ENCODE measurements at places on chromosomes 6 and 20.

GRCh38 chr20:17654649-17655285 lies 27.3 kb downstream of the RRBP1 start:
- DNase-seq, result peak; percentile 11

DNA sequence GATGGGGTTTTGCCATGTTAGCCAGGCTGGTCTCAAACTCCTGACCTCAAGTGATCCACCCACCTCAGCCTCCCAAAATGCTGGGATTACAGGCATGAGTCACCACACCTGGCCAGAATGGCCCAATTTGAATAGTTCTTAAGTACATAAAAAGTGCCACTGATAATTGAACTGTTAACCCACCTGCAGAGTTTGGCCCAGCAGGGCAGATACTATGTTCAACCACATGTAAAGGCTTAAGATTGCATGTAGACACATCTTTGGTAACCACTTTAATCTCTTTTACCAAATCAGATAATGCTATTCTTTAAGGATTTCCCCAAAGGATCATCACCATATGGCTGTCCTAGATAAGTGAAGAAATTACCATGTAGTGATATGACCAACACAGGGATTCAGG lies 21.3 kb upstream of the SGK1 start:
- no peak for DNase-seq

GRCh38 chr6:135938576-135939207 lies 87.2 kb downstream of the PDE7B start:
- no peak for DNase-seq

GRCh38 chr6:115908906-115909559 lies 151.7 kb downstream of the FRK start:
- DNase-seq, result no peak

- peak; percentile 37 for DNase-seq
Observed at GRCh38 chr6:37822851-37823682, 3.5 kb downstream of the ZFAND3 start.

- DNase-seq, result no peak
Observed at GRCh38 chr6:81413306-81413705, 339.2 kb downstream of the TENT5A start.

DNA sequence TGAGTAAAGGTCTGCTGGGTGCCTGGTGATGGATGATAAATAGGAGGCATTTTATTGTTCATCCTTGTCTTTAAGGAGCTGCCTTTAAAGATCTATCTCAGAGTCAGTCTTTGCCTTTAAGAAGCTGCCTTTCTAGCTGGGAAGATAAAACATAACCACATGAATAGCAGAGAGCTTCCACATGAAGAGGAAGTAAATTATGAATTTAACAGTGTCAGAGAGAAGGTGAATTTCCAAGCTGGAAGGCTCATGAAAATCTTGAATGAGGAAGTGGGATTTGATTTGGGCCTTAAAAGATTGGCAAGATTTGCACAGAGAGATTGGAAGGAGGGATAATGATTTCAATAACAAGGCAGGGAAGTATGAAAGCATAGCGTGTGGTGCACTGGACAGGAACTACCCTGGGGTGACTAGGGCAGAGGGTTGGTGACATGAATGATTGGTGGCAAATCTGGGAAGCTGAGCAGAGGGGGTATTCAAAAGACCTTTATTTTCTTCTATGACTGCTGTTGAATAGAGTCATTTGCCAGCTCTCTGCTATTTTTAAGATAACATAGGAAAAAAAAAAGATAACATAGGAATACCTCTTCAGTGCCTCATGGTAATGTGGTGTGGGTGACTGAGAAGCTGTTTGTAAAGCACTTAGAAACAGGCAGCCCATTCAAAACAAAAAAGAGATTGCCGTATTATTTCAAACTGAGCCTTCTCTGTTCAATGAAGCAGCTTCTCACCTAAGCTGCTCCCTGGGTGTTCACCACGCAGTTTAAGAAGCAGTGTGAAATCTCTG lies 591.6 kb downstream of the PKHD1 start:
- DNase-seq, result no peak

DNA sequence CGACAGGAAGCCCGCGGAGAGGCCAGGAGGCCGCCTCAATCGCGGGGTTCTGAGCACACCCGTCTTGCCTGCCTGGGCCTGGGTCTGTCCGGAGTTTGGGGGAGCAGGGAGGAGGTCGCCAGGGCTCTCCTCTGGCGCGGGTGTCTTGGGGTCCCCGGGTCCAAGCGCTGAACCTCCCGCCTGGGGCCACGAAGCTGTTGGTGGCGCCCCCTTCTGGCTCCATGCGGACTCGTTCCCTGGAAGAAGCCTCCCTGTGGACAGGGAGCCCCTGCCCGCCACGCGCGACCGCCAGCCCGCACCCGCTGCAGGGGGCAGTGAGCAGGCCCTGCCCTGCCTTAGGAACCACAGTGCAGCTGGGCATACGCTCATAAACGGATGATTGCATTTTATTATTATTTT lies 44.7 kb downstream of the MCUR1 start:
- no peak for DNase-seq

- no peak for DNase-seq
Observed at GRCh38 chr20:63917811-63918210, 22.9 kb downstream of the DNAJC5 start.

- DNase-seq, result peak; percentile 82
Observed at GRCh38 chr6:26021350-26022131, 58.9 kb downstream of the TRIM38 start.

DNA sequence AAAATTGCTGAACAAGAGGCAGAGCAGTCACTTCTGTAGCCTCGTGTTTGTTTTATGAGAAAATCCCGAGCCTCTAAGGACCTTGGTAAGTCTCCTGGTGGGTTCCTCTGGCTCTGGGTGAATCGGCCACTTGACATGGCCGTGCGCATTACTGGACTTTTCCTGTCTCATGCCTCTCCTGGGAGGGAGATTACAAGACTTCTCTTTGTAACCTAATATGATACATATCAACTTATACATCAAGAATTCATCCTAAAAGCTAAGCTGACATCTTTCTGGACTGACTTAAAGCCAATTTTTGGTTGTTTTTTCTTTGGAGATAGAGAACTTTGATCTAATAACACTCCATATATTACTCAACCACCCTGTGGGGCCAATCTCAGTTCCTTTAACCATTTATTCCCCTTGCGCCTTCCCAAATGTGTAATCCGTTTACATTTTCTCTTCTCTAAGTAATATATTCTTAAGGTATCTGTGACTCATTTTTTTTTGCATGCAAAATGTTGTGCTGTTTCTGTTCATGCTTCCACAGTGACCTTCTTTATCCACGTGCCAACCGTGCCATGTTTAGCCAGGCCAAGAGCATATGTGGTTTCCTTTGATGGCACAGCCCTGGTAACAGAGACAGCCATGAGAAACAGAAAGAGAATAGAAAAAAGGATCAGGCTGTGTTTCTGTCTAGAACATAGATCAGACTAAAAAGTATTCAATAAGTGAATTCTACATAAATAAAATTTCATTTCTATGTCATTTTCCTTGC lies 47.5 kb upstream of the JAG1 start:
- no peak for DNase-seq

DNA sequence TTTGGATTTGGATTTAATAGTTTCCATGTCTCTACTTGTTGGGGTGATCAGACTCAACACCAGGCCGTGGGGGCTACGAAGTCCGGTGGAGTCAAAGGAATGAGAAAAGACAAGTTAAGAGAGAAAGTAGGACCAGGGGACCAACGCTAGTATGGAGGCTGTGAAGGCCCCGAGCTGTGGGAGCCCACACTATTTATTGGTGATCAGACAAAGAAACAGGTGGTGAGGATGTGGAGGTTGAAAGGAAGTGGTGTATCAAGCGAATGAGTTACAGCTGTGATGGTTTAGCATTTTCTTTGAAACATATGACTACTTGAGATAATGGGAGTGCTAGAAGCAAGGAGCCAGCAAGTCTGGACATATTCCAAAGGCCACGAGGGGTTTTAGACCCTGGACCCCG lies 62.4 kb downstream of the AKAP7 start:
- no peak for DNase-seq

GRCh38 chr6:8637896-8638597 lies 202.7 kb upstream of the SLC35B3 start:
- no peak for DNase-seq

- no peak for DNase-seq
Observed at GRCh38 chr20:22418738-22419137, 165.6 kb downstream of the FOXA2 start.

DNA sequence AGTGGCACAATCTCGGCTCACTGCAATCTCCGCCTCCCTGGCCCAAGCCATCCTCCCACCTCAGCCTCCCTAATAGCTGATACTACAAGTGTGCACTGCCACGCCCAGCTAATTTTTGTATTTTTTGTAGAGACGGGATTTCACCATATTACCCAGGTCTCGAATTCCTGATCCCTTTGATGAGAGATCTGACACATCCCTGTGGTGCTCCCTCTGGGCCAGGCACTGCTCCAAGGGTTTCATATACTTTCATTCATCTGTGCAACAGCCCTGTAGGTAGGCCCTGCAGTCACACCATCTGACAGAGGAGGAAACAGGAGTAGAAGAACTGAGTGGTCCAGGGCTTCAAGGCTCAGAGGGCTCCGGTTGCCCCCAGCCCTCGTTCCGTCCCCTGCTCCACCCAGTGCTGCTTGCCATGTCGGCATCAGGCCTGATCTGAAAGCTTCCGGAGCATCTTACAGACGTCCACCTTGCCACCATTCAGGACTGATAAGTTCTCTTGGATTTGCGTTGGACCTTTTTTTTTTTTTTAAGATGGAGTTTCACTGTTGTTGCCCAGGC lies 3.3 kb downstream of the ZGPAT start:
- no peak for DNase-seq

DNA sequence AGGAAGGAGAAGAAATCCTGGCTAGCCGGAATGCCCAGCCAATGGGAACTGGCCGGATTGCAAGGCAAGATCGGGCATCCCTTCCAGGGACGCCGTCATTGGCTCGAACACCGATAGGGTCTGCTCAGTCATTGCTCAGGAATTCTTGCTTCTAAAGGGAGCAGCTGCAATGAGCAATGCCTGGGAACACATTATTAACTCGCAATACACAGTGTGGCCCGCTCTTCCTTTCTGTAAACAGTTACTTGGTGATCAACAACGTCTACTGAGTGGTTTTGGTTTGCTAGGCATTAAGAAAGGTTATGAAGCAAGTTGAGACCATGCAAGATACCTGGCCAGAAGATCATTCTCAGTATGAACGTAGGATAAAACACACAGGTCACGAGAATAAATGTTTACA lies 165.4 kb upstream of the CITED2 start:
- DNase-seq, result no peak

GRCh38 chr6:21732731-21733130 lies 139.2 kb downstream of the SOX4 start:
- no peak for DNase-seq

GRCh38 chr6:158416883-158417759 lies 104.9 kb downstream of the TULP4 start:
- no peak for DNase-seq

- no peak for DNase-seq
Observed at GRCh38 chr6:6399568-6399967, 79.1 kb upstream of the F13A1 start.

DNA sequence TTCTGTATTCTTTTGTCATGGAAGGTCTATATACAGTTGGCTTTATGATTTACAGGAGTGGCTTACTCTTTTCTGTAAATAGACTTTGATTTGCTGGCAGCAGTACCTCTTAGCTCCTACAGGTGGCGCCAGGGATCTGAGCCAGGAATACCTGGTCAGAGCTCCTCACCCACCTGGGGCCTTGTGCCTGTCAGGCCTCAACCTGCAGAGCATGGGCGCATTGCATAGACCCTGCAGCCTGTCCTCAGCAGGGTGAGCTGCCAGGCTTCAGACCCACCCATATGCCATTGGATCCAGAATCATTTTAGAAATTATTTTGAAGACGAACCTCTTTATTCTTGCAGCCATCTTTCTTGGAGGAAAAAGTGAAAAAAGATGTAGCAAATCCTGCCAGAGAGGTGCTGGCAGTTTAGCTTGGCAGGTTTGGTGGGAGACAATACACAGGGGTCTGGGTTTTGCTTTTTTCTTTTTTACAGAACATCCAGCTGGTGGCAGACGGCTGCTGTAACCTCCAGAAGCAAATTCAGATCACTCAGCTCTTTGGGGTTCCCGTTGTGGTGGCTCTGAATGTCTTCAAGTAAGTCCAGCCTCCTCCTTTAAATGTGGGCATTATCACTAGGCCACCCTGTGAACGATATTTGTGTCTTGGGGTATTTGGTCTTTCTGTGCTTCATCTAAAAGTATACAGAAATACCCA lies 149.1 kb downstream of the MTHFD1L start:
- peak; percentile 58 for DNase-seq

GRCh38 chr6:89475634-89476033 lies 42.7 kb downstream of the ANKRD6 start:
- DNase-seq, result no peak

GRCh38 chr6:101516578-101516977 lies 123.1 kb downstream of the GRIK2 start:
- no peak for DNase-seq

- no peak for DNase-seq
Observed at GRCh38 chr6:144621332-144621731, 336.2 kb downstream of the UTRN start.

- no peak for DNase-seq
Observed at GRCh38 chr6:156911581-156911980, 134.4 kb downstream of the ARID1B start.

DNA sequence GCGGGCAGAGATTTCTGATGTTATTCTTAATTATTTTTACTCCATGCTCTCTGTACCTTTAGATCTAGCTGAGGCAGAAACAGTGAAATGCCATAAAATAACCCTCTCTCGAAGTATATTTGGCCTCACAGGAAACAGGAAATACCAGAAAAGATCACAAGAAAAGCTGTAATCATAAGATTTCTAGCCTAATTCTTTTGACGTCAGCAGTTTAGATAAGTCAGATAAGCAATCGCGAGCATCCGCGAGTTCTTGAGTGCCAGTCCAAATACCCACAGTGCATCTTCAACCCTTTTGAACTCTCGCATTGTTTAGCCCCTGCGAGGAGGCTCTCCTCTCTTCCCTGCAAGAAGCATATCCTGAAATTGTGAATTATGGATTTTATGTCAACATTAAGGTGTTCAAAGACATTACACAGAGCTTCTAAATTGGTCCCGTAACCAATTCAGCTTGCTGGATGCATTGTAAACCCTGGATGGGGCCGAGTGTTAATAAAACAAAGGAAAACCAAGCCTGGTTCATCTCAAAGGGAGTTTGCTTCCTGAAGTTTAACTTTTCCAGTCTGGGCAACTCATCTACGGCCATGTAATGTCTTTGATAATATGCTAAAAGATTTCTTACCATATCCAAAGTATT lies 198.9 kb downstream of the MTFR2 start:
- DNase-seq, result no peak

- no peak for DNase-seq
Observed at GRCh38 chr6:150491131-150491810, 108.4 kb upstream of the PLEKHG1 start.
